ENCODE measurements at places on chromosomes 16 and 17.

DNA sequence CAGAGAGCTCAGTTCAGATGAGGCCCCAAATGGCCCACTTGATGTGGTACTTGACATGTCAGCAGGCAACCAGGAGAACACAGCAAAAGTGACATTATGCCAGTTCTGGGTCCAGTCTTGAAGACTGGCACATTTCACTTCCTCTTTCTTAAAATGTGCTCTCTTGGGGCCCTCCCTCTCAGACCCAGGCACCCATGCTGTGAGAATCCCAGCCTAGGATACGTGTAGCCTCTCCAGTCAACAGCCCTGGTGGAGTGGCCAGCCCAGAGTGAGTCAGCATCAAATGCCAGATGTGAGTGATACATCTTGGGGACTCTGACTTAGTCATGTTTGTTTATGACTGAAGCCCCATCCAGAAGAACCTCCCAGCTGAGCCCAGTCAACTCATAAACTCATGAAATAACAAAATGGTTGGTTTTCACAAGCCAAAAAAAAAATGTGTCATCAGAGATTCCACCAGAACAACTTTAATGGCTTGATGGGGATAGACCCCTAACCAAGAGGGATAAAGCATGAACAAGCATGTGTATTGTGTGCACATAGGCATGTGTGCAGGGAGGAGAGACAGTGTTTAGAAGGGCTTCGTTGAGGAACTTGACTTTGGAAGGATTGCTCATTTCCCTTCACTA lies 82.5 kb upstream of the TNRC6C start:
- DNase-seq: no peak

- DNase-seq: no peak
These were observed 24.8 kb downstream of the ZFPM1 start for GRCh38 chr16:88477631-88478519.

GRCh38 chr16:66750279-66751052 lies 943 bp downstream of the DYNC1LI2 start:
- no peak for DNase-seq

DNA sequence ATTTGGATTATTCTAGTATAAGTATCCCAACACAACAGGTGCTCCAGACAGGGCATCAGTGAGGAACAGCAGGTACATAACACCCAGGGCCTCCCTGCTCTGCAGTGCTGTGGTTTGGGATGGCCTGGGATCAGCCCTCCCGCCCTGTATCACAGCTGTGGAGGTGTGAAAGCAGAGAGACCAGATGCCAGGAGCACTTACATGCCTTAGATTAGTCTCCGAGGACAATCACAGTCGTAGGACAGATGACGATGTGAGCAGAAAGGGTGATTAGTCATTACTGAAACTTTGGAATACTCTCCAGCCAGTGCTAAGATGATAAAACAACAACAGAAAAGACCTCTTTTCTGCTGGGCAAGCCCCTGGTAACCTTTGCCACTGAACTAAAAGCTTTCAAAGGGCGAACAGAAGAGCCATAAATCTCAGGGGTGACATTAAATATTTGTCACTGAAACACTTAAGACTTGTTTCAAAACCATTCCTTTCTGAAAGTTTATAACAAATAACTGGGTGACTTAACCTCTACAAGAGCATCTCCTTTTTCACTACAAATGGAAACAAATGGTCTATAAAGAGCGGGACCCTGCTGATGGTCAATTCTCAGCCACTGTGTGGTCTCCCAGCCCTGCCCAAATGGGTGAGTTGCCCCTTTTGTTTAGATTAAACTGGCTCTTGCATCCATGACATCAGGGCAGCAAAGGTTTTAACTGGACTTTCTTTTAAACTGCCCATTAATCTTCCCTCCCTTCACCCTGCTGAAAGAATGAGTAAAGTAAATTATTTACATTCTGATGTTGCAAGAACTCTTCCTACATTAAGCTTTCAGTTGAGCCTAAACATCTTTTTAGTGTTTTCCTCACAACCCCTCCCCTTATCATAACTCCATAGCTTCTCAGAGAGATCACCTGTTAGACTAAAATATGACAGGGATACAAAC lies 183.1 kb upstream of the COX10 start:
- DNase-seq: no peak

DNA sequence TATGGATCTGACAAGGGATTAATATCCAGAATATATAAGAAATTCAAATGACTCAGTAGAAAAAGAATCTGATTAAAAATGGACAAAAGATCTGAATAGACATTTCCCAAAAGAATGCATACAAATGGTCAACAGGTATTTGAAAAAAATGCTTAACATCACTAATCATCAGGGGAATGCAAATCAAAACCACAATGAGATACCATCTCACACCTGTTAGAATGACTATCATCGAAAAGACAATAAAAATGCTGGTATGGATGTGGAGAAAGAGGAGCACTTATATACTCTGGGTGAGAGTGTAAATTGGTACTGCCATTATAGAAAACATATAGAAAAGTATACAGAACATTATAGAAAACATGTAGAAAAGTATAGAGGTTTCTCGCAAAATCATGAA lies 16.4 kb upstream of the HS3ST2 start:
- no peak for DNase-seq

- DNase-seq: no peak
These were observed 26.9 kb upstream of the SLC38A8 start for GRCh38 chr16:84069540-84069939.

DNA sequence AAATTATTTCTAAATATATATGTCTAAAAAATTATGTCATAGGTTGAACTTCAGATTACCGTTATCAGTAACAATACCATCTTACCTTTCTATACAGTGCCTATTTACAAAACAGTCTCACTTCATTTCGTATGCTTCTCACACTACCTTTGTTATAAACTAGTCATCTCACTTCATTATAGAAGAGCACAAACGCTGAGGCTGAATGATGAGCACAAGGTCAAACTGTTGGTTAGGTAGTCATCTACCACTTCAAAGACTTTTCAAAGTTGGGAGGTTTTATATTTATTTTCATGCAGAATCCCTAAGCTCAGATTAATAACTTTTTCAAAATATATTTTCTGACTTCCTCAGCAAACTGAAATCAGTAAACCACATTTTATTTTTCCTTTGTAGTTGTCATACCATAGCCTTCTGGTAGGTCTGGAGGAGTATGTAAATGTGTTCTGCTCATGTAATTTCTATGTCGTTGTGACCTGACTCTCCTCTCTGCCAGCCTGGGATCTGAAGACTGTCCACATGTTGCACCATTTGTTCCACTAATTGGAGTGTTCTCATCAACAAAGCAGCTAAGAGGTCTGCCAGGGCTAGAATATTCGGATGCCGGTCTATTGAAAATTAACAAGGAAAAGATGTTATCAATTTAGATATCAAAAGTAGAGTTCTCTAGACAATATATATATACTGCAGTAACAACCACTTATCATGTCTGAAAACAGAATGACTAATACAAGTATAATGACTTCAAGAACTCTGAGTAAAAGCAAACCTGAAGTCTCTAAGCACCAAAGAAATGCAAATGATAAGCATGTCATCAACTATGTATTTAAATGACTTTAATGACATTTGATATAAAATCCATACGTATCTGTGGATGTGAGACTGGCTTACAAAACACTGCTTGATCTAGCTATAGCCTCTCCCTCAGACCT lies 73.9 kb downstream of the CEP95 start:
- no peak for DNase-seq
